ENCODE measurements at places on chromosomes 2 and 18. TPM values are rescaled to one million over a fixed set of nuclear protein-coding genes. Genes with fewer than 3 reads are reported as not detected.

Gene ALLC
- total RNA-seq = under 0.01 TPM

Gene SLC16A14
- total RNA-seq = 0.58 TPM

Gene PLEK
- total RNA-seq = under 0.01 TPM

Gene CNTNAP5
- under 0.01 TPM for total RNA-seq

Gene THSD7B
- total RNA-seq = 4.2 TPM

Gene GCKR
- total RNA-seq = 1.9 TPM

Gene ZAP70
- not detected for total RNA-seq

Gene CCBE1
- total RNA-seq = 21.4 TPM

Gene UNC80
- not detected for total RNA-seq

Gene CFAP65
- total RNA-seq = not detected

Gene KYNU
- total RNA-seq = 2.8 TPM

Gene GALR1
- total RNA-seq = not detected

Gene SLC38A11
- total RNA-seq = 0.28 TPM

Gene SNED1
- 4.6 TPM for total RNA-seq

Gene NOL4
- total RNA-seq = 0.38 TPM

Gene ASTL
- total RNA-seq = not detected

Gene FBLN7
- 7.6 TPM for total RNA-seq

Gene IL1F10
- not detected for total RNA-seq

Gene NETO1
- not detected for total RNA-seq

Gene SAG
- not detected for total RNA-seq

Gene IL37
- total RNA-seq = not detected

Gene AMER3
- total RNA-seq = not detected

Gene PPP1CB
- total RNA-seq = 206 TPM

Gene AP1S3
- total RNA-seq = 28.0 TPM

Gene WDFY1
- total RNA-seq = 159 TPM

Gene SEPTIN2
- total RNA-seq = 419 TPM

Gene CD8A
- not detected for total RNA-seq

Gene SYT4
- total RNA-seq = not detected

Gene PKP4
- total RNA-seq = 36.6 TPM

Gene APLF
- 3.5 TPM for total RNA-seq

Gene HSBP1L1
- 0.77 TPM for total RNA-seq

Gene LAMA3
- total RNA-seq = 4.8 TPM

Gene NEURL3
- not detected for total RNA-seq

Gene TMEM200C
- total RNA-seq = 0.19 TPM

Gene ZNF804A
- total RNA-seq = under 0.01 TPM

Gene LDLRAD4
- under 0.01 TPM for total RNA-seq

Gene MTIF2
- 44.9 TPM for total RNA-seq

Gene DNAH7
- total RNA-seq = 0.19 TPM

Gene IL1B
- total RNA-seq = 229 TPM

Gene POTEJ
- not detected for total RNA-seq

Gene ERBB4
- total RNA-seq = 0.28 TPM

Gene NGEF
- 1.9 TPM for total RNA-seq

Gene CFC1
- total RNA-seq = not detected

Gene FHOD3
- total RNA-seq = 9.9 TPM

Gene IL18RAP
- total RNA-seq = not detected

Gene COBLL1
- 20.9 TPM for total RNA-seq

Gene RHOB
- total RNA-seq = 171 TPM

Gene TOGARAM2
- not detected for total RNA-seq

Gene ACVR1C
- 0.85 TPM for total RNA-seq

Gene RND3
- total RNA-seq = 750 TPM

Gene HYCC2
- total RNA-seq = 9.8 TPM

Gene SLC9A2
- not detected for total RNA-seq

Gene IL1R1
- total RNA-seq = 136 TPM

Gene DPY30
- 50.7 TPM for total RNA-seq

Gene NYAP2
- total RNA-seq = not detected

Gene TMEM182
- 4.2 TPM for total RNA-seq

Gene GAREM1
- 3.9 TPM for total RNA-seq

Gene UGT1A8
- total RNA-seq = not detected
